ENCODE measurements at places on chromosomes 2 and 18.
A peak's percentile ranks its signal among the peaks of the same experiment; 100 is the strongest.

DNA sequence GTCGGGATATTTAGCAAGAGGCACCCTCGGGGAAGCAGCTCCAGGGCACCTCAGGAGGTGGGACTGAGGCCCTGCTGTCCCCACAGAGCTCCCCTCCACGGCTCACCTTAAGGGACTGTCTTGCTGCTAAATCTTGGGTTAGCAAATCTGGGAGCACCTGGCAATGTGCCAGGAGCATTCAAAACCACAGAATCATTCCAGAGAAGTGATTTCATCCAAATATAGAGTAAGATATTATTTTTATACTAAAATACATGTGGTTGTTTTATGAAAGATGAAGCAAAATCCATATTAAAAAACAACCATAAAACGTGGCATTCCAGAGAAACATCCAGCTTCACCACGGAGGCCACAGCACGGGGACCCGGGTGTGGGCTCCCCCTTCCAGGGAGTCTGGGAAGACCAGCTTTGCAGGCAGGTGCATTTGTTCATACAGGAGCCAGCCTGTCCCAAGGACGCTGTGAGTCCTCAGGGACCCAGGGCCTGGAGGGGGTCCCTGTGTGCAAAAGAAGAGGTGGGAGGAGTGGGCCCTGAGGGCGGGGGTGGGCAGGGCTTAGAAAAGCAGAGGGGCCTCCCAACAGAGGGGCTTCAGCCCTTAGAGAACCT is 16.3 kb downstream of the HS1BP3 start:
- DNase-seq = no peak

- no peak for DNase-seq
Measured at GRCh38 chr2:80193566-80193965, 111.0 kb downstream of the LRRTM1 start.

DNA sequence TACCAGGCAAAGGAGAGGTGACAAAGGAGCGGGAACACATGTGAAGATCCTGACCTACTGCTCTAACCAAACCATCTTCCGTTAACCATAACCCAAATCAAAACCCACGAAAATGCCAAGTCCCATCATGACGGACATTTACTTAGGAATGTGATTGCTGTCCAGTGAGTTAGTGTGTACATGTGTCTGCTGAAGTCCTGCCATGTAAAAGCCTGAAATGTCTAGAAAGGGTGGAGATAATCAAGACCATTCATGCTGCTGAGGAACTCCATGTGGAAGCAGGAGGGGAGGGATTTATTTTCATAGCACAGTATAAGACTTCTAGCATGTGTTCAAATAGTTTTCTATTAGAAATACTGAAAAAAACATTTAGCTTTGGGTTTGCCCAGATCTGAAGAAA is 137.0 kb upstream of the BOD1L2 start:
- DNase-seq = no peak

GRCh38 chr2:69717861-69718273 is 24.1 kb upstream of the ANXA4 start:
- DNase-seq = no peak

DNA sequence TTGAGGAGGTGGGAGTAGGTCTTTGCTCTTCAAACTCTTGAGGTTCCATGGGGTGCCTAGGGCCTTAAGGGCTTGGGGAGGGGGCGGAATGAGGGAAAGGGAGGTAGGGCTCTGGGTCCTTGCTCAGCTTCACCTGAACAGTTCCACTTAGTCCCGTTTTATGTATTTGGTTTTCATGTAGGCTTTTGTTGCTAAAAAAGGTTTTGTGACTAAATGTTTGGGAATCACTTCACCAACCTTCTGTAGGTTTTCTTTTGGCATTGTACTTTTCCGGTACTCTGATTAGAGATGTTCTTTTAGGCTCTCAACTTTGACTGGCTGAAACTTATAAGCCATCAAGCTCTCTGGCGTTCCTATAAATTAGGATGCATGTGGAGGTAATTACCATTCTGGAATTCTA is 108.1 kb downstream of the MYCN start:
- DNase-seq = no peak

GRCh38 chr18:10402871-10403559 is 51.4 kb upstream of the APCDD1 start:
- no peak for DNase-seq

GRCh38 chr18:13300029-13300428 is 81.5 kb downstream of the LDLRAD4 start:
- DNase-seq = no peak

GRCh38 chr2:127701651-127702394 is 526 bp downstream of the SFT2D3 start:
- peak; percentile 77 for DNase-seq

- DNase-seq = no peak
Measured at GRCh38 chr2:239790721-239791120, 234.4 kb downstream of the NDUFA10 start.

- DNase-seq = no peak
Measured at GRCh38 chr18:49167084-49167483, 216.3 kb upstream of the SMAD7 start.

- DNase-seq = no peak
Measured at GRCh38 chr2:10257500-10258147, 45.1 kb upstream of the HPCAL1 start.

GRCh38 chr2:217218269-217219163 is 358.7 kb upstream of the TNP1 start:
- DNase-seq = no peak

DNA sequence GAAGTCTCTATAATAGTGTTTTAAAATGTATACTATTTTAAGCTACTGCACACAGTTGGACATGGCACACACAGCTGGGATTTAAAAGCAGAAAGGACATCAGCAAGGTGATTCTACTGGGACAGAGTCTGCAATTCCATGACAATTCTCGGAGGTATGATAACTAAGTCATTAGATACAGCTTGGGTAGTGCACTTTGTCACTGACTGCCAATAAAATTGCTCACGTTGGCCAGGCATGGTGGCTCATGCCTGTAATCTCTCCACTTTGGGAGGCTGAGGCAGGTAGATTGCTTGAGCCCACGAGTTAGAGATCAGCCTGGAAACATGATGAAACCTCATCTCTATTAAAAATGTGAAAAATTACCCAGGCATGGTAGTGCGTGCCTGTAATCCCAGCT is 134.1 kb upstream of the SATB2 start:
- DNase-seq = no peak

GRCh38 chr2:215405722-215406581 is 29.9 kb downstream of the FN1 start:
- DNase-seq = no peak

DNA sequence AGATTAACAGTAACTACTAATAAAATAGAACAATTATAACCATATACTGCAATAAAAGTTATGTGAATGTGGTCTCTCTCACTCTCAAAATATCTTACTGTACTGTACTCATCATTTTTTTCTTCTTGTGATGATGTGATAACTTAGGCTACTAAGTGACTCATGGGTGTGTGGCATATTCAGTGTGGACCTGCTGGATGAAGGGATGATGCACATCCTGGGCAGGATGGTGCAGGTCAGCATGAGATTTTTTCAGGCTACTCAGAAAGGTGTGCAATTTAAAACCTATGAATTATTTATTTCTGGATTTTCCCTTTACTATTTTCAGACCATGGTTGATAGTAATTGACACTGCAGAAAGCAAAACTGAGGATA is 90.7 kb downstream of the NCKAP5 start:
- no peak for DNase-seq

DNA sequence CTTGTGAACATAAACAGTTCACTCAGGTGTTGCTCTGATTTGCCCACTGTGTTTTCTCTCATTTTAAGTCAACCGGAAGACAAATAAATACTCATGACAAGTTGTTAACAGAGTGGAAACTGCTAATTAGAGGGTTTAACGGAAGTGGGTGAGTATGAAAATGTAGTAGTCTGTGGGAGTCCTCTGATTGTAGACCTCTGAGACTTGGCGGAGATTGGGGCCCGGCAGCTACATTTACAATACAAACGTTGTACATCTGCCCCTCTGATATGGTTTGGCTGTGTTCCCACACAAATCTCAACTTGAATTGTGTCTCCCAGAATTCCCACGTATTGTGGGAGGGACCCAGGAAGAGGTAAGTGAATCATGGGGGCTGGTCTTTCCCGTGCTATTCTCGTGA is 107.3 kb upstream of the FAM98A start:
- DNase-seq = no peak

All from activated T-helper 1 cell treated with Interleukin-2 at 50 U/mL for 16 hours (primary cell).